ENCODE measurements at places on chromosomes 12 and 14. TPM values are rescaled to one million over a fixed set of nuclear protein-coding genes. Genes with fewer than 3 reads are reported as not detected.

Gene CLMN
- polyA plus RNA-seq: 0.57 TPM

Gene CD63
- 246 TPM for polyA plus RNA-seq

Gene PTGER2
- polyA plus RNA-seq: not detected

Gene MMP14
- 0.30 TPM for polyA plus RNA-seq

Gene TAS2R31
- polyA plus RNA-seq: 4.0 TPM

Gene ARHGAP9
- polyA plus RNA-seq: not detected

Gene BCL2L14
- not detected for polyA plus RNA-seq

Gene TAS2R46
- polyA plus RNA-seq: not detected

Gene VRTN
- not detected for polyA plus RNA-seq

Gene TAS2R20
- 1.9 TPM for polyA plus RNA-seq

Gene RASAL1
- polyA plus RNA-seq: 0.14 TPM

Gene LRIG3
- polyA plus RNA-seq: 0.26 TPM

Gene ANHX
- not detected for polyA plus RNA-seq

Gene OR6C76
- polyA plus RNA-seq: not detected

Gene CABP1
- 0.71 TPM for polyA plus RNA-seq

Gene MNAT1
- 104 TPM for polyA plus RNA-seq

Gene TCL1B
- not detected for polyA plus RNA-seq

Gene MEG3
- polyA plus RNA-seq: not detected

Gene APOF
- polyA plus RNA-seq: not detected

Gene USP44
- polyA plus RNA-seq: 3.2 TPM

Gene LRRC43
- 4.8 TPM for polyA plus RNA-seq

Data from neural cell (in vitro differentiated cells).